Urothelium cell line (cell line): ENCODE measurements at places on chromosomes 12 and 14.
A peak's percentile ranks its signal among the peaks of the same experiment; 100 is the strongest.

DNA sequence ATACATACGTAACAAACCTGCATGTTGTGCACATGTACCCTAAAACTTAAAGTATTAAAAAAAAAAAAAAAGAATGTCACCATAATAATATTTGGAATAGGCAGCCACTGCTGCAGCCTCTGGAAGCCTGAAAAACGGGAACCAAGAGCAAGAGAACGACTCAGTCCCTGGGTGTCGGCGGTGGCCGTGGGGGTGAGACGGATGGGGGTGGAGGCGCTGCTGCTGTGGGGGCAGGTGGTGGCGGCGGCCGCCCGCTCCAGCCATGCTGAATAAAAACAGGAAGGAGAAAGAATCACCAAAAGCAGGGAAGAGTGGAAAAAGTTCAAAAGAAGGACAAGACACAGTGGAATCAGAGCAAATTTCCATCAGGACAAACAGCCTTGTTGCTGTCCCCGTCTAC, 46.9 kb downstream of the ZFYVE21 start:
- DNase-seq: no peak

GRCh38 chr12:121773011-121773777, 20.3 kb downstream of the RHOF start:
- DNase-seq: peak; percentile 82

- no peak for DNase-seq
Measured at GRCh38 chr14:52902971-52903619, 47.8 kb downstream of the FERMT2 start.

DNA sequence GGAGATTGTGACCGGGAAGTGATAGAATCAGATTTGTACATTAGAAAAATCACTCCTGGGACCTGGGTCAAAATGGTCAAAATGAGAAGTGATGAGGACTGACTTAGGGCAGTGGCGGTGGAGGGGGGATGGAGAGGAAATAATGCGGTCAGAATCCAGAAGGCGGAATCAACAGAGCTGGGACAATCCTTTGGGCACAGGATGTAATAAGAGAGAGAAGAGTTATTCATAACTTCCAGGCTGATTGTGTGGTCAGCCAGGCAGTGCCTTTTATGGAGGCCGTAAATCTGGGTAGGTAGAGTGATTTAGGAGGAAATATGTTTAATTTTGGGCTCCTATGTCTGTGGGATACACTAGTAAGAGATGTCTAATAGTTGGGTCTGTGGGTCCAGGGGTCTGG, 21.6 kb downstream of the FBXL14 start:
- no peak for DNase-seq

- no peak for DNase-seq
Measured at GRCh38 chr12:62190689-62191490, 69.3 kb upstream of the USP15 start.

GRCh38 chr12:80142640-80143039, 43.3 kb downstream of the OTOGL start:
- DNase-seq: no peak

GRCh38 chr12:107122452-107122958, 29.2 kb upstream of the CRY1 start:
- DNase-seq: no peak

- peak; percentile 53 for DNase-seq
Measured at GRCh38 chr12:126069549-126070165, 1004.4 kb downstream of the AACS start.

DNA sequence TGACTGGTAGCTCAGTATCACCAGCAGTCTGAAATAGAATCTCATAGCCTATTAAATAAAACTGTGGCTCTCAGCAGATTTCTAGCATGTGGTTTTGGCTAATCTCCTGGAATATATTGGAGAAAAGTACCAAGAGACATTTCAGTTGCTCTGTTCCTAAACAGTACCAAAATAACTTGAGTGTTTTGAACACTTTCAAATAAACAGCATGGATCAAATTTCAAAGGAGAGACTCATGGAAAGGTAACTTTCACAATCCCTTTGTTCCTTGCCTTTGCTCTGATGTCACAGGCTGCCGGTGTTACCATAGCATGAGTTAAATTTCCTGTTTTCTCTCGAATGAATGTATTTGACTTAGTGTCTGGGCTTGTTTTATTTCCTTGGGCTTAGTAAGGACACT, 3.4 kb downstream of the ARG2 start:
- peak; percentile 50 for DNase-seq

GRCh38 chr14:103267226-103267910, 66.7 kb upstream of the EIF5 start:
- DNase-seq: no peak

- no peak for DNase-seq
Measured at GRCh38 chr14:96345669-96346068, 17.5 kb downstream of the ATG2B start.

- DNase-seq: no peak
Measured at GRCh38 chr12:66140731-66141130, 10.2 kb upstream of the LLPH start.

DNA sequence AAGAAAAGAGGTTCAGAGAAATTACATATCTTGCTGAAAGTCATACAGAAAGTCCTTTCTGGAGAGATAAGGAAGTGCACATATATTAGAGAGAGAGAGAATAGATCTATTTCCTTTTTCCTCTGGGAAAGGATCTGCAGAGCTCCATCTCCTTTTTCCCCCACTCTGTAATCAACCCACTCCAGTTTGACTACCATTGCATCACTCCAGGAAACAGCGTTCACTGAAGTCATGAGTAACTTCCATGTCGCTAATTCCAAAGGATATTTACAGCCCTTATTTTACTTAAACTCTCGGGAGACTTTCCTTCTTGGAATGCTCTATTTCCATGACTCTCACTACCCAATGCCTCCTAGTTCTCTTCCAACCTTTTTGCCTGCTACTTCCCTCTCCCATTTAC, 72.5 kb upstream of the PARP11 start:
- DNase-seq: no peak

DNA sequence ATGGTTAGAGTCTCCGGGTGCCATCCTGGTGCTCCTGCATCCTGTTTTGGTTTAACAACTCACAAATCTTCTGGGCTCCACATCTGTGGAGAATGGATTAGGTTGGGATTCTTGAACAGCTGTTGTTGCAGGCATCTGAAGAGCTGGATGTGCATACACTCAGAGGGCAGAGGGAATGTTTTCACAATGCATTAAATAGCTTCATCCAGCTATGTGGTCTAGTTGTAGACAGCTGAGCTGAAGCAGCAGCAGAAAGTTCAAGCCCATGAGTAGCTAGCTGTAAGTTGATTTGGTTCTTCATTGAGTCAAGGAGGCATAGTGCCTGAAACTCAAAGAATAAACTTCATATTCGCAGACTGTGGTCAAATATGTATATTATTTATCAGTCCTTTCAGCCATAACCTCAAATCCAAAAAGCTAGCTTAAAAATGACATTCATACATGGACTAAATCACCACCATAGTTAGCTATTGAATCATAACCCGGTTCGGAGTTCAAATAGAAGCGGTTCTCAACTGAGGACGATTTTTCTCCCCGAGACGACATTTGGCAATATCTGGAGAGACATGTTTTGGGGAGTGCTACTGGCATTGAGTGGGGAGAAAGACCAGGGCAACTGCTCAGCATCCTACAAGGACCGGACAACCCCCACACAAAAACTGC, 858 bp upstream of the ANKRD13A start:
- DNase-seq: no peak

DNA sequence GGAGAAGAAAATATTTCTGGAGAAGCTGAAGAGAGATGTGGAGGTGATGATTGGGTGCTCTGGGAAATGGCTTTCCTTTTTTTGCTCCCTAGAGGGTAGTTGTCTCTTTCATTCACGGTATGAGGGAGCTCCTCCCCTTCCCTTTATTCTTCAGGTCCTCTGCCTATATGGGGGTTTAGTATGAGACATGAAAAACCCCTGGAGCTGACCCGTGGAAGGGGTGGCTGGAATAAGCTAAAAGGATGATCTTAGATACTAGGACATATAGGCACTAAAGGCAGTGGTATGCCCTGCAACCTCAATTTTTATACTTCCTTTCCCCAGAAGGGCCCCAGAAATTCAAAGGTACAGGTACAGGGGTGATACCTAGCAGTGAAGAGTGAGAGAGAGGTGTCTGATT, 4.2 kb upstream of the DTX3 start:
- DNase-seq: no peak

GRCh38 chr12:58965568-58965967, 45.3 kb upstream of the LRIG3 start:
- no peak for DNase-seq

- DNase-seq: no peak
Measured at GRCh38 chr12:78101946-78102635, 271.4 kb downstream of the NAV3 start.

DNA sequence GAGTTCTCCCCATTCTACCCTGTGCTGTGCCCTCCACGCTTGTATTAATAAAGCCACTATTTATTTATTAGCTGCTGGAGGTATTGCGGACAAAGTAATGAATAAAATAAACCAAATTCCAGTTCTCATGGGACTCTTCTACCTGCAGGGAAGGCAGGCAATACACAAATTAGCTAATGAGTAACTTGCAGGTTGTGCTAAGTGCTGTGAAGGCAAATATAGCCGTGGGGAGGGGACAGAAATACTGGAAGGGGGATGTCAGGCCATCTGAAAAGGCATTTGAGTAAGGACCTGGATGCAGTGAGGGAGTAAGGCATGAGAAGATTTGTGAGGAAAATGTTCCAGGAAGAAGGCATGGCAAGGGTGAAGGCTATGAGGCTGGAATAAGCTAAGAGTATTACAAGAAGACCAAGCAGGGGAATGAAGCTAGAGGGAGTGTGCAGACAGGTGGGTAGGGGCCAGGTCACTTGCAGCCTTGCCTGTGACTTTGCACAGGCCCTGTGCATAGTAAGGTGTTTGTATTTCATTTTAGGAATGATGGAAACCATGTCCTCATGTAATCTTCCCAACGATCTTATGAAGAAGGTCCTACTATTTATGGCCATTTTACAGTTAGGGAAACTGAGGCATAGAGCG, 167.5 kb downstream of the PTPN11 start:
- DNase-seq: no peak

GRCh38 chr12:66241061-66242043, 52.3 kb downstream of the IRAK3 start:
- peak; percentile 40 for DNase-seq

- no peak for DNase-seq
Measured at GRCh38 chr12:59792647-59793046, 196.8 kb downstream of the SLC16A7 start.

DNA sequence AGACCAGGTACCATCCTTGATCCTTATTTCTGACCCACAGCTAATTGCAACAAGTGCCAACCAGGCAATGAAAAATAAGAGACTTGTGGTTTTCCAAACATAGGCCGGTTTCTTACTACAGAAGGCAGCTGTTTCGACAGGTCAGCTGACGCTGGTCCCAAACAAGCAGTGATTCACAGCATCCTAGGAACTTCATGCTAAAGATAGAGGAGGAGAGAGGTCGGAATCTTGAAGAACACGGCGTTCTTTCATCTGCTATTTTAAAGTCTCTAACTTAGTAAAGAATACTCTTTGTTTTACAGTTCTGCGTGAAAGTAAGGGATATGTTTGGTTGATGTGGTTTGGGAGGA, 28.1 kb upstream of the ADGRD1 start:
- no peak for DNase-seq

DNA sequence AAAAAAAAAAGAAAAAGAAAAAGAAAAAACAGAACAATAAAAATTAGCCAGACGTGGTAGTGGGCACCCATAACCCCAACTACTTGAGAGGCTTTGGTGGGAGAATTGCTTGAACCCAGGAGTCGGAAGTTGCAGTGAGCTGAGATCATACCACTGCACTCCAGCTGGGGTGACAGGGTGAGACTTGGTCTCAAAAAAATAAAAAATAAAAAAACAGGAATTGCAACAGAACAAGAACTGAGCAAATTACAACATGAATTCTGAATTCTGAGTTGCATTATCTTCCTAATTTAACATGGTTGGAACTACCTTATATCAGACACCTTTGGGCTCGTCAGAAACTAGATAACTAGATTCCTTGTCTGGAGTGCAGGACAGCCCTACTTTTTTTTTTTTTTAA, 53.3 kb upstream of the NR2C1 start:
- no peak for DNase-seq

- DNase-seq: no peak
Measured at GRCh38 chr14:28999656-29000055, 233.1 kb downstream of the FOXG1 start.

DNA sequence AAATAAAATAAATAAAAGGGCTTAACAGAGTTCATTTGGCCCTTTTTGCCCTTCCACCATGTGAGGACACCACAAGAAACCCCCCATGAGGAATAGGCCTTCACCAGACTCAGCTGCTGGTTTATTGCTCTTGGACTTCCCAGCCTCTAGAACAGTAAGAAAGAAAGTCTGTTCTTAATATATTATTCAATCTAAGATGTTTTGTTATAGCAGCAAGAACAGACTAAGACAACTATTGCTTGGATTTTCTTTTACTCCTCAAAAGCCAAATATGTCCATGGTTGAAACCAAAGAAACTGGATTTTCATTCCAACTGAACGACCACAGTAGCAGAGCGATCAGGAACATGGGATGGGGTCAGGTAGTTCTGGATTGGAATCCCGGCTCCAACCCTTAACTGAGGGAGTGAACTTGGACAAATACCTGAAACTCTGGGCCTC, 157.2 kb upstream of the EEA1 start:
- DNase-seq: no peak

GRCh38 chr14:94174604-94175010, 485 bp downstream of the PPP4R4 start:
- DNase-seq: no peak

DNA sequence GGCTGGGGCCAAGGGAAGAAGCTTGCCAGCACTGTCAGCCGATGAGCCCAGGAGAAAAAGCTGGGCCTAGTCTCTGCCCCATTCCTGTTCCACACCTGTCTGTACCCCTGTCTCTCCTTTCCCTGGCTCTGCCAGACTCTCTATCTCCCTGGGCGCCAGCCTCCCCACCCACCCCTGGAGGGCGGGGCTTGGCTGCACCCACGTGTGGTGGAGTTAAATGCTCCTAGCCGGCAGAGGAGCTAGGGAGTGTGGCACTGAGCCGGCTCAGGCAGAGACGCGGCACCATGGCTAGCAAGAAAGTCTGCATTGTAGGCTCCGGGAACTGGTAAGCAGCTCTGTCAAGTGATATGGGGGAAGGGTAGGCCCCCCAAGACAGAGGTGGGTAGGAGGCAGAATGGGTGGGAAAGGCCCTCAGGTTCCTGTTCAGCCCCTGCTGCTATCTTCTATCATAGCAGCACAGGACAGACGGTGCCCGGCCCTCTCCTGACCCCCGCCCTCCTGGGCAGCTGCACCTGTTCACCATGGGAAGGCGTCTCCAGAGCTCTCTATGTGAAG, at the start of gene GPD1:
TSS of gene GPD1 (plus strand) at position 242 of the 555 bp plus-strand sequence. CDS start at position 285, 43 bp downstream.
- DNase-seq: peak; percentile 41
